ENCODE measurements at places on chromosomes 11 and 22.
A peak's percentile ranks its signal among the peaks of the same experiment; 100 is the strongest.

DNA sequence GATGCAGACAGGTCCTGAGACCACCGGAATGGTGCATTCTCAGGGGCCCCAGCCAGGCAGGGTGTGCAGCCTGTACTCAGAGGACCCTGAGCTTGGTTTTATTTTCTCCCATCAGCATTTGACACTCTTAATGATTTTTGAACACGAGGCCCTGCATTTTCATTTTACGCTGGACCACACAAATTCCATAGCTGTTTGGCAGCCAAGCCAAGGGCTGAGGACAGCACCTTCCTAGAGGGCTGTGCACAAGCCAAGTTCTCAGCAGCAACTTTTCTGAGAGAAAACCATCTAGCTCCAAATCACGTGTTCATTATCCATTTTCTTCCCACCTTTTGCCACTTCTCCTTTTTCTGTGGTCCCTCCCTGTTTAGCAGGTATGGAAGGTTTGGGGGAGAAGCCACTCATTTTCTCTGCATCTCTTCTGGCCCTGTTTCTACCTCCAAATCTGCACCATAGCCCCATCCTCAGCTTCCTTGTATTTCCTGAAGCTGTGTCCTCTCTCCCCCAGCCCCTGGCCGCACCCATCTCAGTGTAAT, 60.4 kb downstream of the TRAF6 start:
- DNase-seq = no peak

- DNase-seq = no peak
These were observed 736.5 kb downstream of the DLG2 start for GRCh38 chr11:84890676-84891075.

DNA sequence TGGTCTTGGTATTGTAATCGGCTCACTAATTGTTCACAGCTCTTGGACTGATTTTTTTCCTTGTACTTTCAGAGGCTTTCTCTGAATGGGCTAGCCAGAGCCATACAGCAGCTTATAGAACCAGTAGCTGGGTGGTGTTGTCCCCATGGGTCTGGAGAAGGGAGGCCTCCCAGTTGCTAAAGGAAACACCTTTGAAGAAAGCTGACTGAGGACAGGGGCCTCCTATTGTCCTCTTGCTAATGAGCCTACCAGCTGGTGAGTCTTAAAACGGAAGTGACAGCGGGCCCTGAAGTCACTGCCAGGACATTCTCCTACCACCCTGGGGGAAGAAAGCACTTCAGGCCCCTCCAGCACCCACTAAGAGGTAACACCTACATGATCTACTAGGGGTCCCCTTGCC, 9.9 kb downstream of the FADS3 start:
- no peak for DNase-seq

DNA sequence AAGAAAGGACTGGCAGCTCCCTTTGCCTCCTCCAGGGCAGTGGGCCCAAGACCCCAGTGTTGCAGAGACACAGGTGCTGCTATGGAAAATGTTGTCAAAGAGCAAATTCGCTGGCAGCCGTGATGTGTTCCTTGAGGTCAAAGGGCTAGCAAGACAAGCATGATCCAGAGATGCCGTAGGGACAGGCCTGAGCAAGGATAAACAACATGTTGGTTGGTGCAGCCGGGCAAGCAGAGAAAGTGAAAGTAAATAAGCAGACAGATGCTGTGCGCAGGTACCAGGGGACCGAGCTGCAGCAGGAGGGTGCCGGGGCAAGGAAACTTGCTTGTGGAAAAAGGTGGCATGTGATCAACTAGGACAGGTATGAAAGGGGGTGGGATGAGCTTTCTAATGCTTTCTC, 125.5 kb upstream of the NECTIN1 start:
- DNase-seq = no peak

GRCh38 chr22:39240831-39241793, 3.7 kb downstream of the PDGFB start:
- no peak for DNase-seq

DNA sequence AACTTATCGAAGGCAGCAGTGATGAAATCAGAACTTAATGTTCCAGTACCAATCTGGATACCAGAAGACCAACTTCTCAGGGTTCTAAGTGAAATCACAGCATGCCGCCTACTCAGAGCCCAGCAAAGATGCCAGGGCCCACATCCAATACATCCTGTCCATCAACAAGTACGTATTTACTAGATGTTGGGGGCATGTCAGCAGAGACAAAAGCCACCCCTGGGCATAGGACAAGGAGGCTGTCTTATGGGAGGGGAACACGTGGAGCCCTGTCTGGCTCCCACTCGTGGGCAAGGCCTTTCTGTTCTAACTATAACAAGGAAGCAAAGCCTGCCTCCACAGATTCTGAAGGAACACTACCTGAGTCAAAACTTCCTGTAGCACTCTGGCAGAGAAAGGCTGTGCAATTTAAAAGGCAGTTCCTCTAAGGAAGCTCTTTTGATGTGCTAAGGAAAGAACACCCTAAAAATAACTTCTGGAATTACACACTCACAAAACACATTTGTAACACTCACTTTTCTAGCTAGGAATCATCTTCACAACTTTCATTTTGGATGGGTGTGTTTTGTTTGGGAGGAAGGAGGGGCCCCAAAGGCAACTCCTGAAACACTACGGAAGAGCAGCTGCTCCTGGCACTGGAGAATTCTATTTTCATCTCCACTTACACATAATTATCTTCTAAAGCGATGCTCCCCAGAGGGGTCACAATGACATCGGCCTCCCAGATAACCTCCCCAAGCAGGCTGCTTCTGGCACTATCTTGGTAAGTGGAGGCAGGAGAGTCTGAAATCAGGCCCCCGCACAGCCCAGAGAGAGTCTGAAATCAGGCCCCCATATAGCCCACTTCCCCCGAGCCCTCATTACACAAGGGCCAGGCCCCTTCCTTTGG, 14.2 kb downstream of the SMCO4 start:
- DNase-seq = no peak

GRCh38 chr22:46031557-46031956, 54.6 kb upstream of the WNT7B start:
- no peak for DNase-seq

- no peak for DNase-seq
These were observed 123.0 kb downstream of the WT1 start for GRCh38 chr11:32312206-32312817.

- no peak for DNase-seq
These were observed 530.2 kb downstream of the DLG2 start for GRCh38 chr11:85096939-85097338.

DNA sequence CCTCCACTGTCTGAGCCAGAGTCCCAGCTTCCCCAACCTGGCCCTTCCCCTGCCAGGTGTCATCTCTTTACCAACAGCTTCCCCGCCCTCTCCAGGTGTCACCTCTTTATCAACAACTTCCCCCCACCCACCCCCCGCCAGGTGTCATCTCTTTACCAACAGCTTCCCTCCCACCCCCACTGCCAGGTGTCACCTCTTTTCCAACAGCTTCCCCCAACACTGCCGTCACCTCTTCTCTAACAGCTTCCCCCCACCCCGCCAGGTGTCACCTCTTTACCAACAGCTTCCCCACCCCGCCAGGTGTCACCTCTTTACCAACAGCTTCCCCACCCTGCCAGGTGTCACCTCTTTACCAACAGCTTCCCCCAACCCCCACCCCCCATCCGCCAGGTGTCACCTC, 29.8 kb upstream of the TTLL12 start:
- no peak for DNase-seq

- DNase-seq = no peak
These were observed 27.3 kb downstream of the NTM start for GRCh38 chr11:131397675-131398074.

GRCh38 chr22:45268167-45268957, 16.4 kb upstream of the UPK3A start:
- DNase-seq = no peak

DNA sequence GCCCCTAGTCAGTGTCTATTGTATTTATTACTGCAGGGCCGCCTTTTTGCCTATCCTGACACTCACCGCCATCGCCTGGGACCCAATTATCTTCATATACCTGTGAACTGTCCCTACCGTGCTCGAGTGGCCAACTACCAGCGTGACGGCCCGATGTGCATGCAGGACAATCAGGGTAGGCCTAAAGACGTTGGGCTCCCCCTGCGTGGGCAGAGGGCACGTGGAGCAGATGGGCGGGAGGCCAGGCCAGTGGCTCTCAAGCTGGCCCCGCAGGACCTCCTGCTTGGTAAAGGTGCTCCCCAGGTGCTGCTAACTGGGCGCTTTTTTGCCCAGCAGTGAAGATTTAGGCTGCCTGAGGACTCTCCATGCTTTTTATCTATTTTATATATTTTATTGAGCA, 22.5 kb downstream of the CAT start:
- DNase-seq = no peak

DNA sequence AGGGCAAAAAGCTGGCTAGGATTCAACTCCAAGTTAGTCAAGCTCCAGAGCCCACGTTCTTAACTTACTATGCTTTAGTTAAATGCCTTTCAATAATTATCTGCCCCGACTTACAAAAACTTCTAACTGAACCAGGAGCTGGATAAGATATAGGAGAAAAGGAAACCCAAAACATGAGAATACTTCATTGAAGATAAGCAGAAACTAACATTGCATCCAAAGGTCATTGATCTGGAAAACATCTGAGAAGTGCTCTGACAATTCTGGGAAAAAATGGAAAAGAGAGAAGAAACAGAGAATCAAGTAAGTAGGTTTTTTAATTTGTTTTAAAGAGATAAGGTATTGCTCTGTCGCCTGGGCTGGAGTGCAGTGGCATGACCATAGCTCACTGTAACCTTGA, 27.2 kb downstream of the ACAT1 start:
- no peak for DNase-seq

DNA sequence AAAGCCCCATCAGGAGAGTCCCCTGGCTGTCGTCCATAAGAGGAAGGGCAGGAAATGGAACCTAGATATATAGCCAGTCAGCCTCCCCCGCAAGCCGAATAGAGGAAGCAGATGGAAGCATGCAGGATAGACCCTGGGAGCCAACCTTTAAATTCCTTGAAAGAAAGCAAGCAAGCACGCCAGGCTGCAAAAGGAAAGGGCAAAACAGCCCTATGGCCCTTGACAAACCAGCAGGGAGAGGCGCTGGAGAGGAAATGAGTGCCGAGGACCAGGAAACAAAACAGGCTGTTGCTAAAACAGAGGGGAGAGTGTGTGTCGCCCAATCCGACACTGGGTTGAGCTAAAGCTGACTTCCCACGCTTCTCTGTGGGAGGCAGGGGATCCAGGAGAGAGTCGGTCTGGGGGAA, 203.5 kb upstream of the MTNR1B start:
- no peak for DNase-seq

DNA sequence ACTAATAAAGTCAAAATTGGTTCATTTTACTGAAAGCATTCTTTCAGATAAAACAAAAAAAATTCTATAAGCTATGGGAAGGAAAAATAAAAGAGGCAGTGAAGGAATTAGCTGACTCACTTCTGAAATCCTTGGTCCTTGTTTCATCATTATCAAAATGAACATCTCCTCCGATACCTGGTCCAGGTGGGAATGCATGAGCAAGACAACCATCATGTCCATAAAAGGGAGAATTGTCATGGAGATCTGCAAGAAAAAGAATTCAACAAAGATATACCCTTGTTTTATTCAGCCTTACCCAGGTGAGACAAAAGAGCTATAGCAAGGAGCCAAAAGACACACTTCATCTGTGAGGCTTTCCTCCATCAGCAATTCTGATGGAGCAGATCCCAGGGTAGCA, 27.2 kb downstream of the MMP10 start:
- no peak for DNase-seq

- DNase-seq = no peak
These were observed 75.7 kb downstream of the RELT start for GRCh38 chr11:73451896-73452295.

DNA sequence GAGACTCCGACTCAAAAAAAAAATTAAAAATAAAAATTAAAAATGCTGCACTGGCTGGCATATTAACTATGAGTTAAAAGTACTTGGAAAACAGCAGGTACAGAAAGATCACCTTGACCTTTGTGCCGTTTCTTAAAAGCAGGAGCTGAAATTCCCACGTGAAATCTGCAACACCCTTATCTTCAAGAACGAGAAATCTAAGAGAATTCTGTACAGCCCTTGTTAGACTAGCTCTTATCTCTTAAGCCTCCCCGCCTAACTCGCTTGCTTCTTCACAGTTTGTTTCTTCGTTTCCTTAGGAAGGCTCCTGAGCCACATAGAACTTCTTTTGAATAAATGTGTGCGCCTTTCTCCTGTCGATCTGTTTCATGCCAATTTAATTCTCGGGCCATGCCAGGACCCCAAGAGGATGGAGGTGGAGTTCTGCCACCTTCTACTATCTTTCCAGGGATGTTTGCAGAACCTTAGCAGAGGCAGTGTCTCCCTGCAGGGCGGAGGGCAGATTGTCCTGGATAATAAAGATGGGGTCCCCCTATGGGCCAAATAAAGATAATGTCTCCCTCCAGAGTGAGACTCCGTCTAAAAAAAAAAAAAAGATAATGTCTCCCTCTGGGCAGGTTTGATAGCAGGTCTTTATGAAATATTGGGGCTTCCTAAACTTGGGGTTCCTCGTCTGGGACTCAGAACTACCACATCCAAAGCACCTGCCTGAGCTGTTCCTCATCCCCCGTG, 27.4 kb upstream of the SYT8 start:
- DNase-seq = no peak

DNA sequence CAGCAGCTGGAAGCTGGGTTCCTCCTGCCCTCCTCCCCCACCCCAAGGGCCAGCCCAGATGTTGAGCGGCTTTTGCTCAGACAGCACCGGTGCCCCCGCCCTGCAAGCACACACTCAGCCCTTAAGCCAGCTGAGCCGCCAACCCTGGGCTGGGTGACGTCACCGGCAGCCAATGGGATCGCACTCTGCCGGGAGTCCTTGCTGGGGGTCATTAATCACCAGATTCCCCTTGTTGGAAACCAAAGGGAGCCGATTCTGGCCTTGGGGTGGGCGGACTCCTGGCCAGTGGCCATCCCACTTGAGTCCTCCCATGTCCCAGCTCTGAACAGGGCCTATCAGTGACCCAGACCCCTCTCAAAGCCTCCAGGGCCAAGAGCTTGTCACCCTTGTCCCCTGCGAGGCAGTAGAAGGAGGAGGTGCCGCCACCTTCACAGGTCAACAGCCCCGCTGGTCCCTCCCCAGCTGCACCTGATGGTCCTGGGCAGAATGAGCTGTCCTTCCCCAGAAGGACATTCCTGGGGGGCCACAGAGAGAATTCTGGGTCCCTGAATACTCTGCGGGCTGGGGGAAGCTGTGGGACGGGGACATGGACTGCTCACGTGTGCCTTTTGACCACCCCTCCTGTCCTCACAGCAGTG, 7.4 kb downstream of the DUSP8 start:
- no peak for DNase-seq

DNA sequence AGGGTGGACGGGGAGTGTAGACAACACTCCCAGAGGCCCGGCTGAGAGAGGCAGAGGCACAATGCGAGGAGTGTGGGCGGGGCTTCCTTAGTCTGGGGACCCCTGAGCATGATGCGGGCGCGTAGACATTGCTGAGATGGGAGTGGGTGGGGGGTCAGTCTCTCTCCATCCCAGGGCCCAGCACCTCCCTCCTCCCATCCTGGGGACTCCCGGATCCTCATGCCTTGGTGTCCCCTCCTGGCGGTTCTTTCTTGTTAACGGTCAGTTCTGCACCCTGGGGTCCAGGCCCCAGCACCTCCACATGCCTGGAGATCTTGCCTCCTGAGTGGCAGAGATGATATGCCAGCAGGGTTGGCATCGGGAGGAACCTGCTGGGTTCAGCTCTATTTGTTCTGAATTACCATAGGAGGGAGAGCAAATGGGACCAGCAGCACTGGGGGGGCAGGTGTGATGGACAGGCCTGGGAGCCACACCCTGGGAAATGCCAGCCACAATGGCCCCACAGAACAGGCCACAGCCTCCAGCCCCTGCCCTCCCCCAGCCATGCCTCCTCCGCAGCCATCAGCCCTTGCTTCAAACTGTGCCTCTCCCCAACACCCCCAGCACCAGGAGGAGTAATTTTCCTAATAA, 55.7 kb downstream of the RTL6 start:
- DNase-seq = no peak

- DNase-seq = peak; percentile 26
These were observed 99.7 kb upstream of the IGLL5 start for GRCh38 chr22:22787786-22788459.
